ENCODE measurements at places on chromosomes 4 and X.

- no peak for DNase-seq
These were observed 234.1 kb downstream of the DHRSX start for GRCh38 chrX:2266445-2267349.

- no peak for DNase-seq
These were observed 90.8 kb downstream of the SHISA3 start for GRCh38 chr4:42488114-42488513.

DNA sequence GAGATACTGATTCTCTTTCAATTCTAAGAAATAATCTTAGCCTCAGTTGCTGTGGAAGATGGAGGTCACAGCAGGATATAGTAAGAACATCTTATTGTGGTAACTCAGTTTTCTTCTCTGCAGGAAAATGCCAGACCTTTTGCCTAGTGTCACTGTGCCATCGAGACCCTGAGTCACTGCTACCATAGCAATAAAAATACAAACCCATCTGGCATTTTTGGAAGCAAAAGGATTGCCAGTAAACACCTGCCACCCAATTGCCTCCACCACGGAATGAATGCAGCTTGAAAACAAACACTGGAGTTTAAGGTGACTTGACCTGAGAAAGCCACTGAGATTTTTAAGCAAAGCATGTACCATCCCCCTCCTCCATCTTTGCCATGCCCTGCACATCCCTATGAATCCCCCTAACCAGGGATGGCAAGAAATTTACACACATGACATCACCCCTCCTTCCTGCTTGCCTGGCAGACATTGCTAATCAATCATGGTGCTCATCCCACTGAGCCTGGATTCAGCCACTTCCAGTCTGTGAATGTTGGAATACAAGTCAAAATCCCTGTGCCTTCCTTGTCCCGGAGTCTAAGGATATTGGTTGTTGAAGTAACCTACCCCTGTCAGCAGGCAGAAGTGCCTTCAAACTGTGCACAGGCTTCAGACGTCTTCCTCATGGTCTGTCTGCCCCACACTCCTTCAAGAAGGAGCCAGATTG is 59.6 kb upstream of the MAMLD1 start:
- no peak for DNase-seq

- DNase-seq: no peak
These were observed 142.8 kb upstream of the RAI2 start for GRCh38 chrX:18003876-18004275.

DNA sequence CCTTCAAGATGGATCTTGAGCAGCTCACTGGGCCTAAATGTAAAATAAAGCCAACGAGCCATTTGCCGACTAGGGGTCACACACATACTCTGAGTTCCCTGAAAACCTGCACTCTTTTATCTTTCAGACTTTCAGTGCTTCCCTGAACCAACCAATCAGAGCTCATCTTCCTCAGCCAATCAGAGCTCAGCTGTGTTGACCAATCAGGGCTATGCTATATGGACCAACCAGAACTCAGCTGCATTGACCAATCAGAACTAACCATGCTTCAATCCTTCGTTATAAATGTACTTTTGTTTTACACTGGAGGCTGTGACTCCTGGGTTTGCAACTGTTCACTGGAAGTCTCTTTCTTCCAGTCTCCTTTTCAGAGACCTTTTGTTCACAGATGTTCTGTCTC is 19.3 kb downstream of the SLC25A53 start:
- DNase-seq: no peak

- no peak for DNase-seq
These were observed 16.9 kb downstream of the NKX3-2 start for GRCh38 chr4:13527192-13527980.

DNA sequence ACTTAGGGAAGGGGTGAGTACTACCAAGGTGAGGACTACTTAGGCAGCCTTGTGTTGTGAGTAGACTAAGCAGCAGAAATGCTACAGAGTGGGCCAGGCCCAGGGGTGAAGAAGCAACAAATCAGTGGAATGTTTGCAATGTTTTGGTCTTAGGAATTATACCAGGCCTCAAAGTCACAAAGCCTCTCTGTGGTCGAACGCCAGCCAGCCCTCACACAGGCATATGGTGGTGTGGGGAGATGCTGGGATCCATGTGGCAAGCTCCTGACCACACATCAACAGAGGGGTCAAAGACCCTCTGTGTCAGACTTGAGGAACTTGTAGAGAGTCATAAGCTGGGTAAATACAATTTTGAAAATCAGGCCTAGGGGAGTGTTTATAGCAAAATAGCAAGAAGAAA is 153.8 kb upstream of the KLF3 start:
- no peak for DNase-seq

- DNase-seq: no peak
These were observed 52.0 kb downstream of the CHIC1 start for GRCh38 chrX:73615022-73615421.

DNA sequence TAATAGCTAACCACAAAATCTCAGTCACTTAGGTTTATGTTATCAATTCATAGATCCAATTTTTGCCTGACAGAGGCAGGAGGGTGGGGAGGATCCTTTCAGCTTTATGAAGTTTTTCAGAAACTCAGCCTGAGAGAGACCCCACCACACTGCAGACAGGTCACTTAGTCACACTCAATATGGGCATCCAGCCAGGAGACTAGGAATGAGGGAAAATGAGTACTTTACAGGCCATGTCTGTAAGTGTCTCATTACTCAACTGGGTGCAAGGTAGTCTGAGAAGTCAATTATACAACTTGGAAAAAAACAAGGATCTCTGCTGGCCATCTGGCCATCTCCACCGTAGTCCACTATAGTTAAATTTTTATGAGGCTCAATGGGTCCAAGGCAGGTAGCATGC is 365.9 kb downstream of the INPP4B start:
- DNase-seq: no peak

- no peak for DNase-seq
These were observed 118.8 kb upstream of the CBR4 start for GRCh38 chr4:169128902-169129301.

DNA sequence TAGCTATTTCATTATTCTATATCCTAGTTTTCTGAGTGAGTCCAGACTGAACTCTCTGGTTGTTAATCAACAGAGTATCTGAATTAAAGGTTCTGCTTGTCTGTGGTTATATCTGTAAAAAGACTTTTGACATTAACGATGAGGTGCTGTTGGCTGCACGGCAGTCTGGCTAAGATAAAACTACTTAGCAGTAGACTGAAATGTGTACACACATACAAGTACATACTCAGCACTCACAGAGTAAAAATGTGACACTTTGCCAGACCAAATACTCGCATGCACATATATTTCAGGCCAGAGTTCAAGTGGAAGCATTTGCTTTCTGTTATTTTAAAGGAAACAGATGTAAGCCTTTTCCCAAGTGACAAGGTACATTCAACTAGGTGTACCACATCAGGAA is 80.5 kb downstream of the PRDM5 start:
- no peak for DNase-seq

DNA sequence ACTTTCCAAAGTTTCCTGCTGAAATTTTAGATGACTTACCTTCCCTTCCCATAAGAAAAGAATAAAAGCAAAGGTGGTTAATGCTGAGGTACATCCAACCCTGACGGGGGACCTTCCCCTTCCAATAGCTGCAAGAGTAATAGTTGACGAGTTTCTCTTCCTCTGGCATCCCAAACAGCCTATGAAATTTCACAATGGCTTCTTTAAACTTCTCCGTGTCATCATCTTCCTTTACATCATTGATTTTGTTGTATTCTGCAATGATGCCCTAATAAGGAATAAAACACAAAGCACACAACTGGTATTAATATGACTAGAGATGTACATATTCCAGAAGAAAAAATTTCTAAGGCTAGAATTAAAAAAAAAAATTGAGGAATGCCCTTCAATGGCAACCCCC is 76.6 kb downstream of the TBC1D9 start:
- no peak for DNase-seq

DNA sequence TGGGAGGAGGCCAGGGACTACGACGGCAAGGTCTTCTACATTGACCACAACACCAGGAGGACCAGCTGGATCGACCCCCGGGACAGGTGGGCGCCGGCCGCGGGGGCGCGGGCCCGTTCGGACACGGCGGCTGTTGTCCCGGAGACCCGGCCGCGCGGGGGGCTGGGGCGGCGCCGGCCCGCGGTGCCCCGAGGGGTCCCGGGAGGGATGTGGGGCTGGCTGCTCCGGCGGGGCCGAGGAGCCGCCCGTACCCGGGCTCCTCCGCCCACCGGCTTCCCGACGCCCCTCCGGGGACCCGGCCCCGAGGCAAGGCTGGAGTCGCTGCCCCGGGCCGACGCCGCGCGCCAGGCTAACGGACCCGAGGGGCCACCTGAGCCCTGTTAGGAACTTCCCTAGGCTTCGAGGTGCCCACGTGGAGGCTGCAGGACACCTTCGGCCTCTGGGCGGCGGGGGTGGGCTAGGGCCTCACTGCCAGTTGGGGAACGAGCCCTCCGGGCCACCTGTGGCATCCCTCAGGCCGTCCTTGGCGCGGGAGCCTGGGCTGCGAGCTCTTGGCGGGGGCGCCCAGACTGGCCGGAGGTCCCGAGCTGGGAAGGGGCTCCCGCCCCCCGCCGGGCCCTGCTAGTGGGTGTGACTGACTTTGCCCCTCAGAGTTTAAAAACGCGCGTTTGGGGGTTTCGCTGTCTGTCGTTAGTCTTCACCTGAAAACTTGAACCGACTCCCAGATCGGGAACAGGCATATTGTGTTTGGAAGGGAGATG is 660 bp downstream of the WWC2 start:
- DNase-seq: no peak

DNA sequence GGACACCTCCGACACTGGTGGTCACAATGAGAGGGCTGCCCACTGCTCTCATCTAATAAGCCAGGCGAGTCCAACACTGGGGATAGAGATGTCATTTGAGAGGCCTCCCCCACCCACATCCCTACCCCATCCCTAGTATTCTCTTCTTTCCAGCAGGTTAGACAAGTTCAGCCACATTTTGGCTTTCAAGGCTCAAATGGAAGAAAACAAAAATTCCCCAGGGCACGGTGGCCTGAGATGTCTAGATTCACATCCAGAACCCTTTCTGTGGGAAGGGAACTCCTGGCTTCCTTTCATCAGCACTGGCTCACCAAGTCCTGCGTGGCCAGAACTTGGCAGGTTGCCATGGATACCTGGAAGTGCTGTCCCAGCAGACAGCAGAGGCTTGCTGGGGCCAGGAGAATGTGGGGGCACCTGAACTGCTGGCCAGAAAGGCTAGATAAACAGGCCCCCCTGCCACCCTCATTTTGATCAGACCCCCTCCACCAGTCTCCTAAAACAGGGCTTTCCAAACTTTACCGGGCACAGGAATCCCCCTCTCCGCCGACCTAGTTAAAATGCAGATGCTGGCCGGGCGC is 1.3 kb upstream of the NYX start:
- DNase-seq: no peak

Measured in brain pericyte (primary cell).